ENCODE measurements at places on chromosomes 1 and 21.

DNA sequence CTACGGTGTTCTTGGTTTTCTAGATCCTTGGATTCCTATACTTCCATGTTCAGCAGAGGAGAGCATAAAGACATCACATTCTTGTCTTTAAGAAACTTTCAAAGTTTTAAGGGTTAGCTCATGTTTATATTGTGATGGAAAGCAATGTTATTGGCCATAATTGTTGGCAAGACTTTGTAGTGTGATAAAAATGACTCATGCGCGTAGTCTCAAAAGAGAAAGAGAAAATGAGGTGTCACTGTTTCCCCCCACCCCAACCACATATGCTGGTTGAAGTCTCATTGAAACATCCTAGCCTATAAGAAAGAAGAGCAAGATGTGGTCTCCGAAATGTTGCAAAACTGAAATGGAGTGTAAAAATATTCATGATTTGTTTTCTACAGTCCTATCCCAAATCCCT lies 348.8 kb downstream of the PTBP2 start:
- DNase-seq: no peak

DNA sequence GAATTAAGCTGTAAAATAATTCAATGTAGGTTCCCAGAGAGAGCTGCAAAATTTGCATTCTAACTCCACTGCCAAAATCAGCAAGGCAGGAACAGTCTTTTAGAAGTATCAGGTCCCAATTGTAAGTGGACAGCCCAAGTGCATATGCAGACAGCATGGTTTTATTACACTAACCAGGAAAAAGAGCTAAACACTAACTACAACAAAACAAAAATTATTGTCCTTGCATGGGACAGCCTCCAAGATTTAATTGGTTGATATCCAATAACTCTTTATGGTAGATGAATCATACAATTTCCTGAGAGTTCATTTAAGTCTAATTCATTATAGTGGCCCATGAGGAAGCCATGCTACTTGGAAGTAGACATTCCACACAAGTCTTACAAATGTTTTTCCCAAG lies 154.3 kb upstream of the ZNF648 start:
- DNase-seq: no peak

- DNase-seq: no peak
Measured at GRCh38 chr1:17709981-17710380, 45.2 kb upstream of the ACTL8 start.

GRCh38 chr1:117592155-117592554 lies 13.7 kb upstream of the TENT5C start:
- no peak for DNase-seq

DNA sequence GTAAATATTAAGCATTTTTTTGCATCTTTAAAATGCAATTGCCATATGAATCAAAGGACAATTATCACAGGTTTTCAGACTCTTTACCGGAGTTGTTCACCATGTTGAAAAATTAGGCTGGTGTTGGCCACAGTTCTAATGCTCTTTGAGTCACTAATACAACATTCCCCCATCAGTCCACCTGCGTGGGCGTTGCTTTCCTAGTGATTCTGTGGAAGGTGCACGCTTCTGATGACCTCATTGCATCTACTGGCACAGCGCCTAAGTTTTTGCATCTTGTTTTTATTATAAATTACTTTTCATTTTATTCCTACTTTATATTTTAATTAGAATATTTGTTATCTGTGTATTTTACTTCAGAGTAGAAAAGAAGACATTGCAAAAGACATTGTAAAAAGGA lies 4.7 kb upstream of the F5 start:
- DNase-seq: no peak

Measured in cortex of kidney (tissue), 1 donor.